ENCODE measurements at places on chromosomes 6 and 20. TPM values are rescaled to one million over a fixed set of nuclear protein-coding genes. Genes with fewer than 3 reads are reported as not detected.

The HLA-DOA gene
- total RNA-seq: 4.3 TPM

The R3HDML gene
- total RNA-seq: not detected

The NHSL1 gene
- total RNA-seq: 0.38 TPM

The BEND6 gene
- total RNA-seq: not detected

The CLPSL2 gene
- total RNA-seq: not detected

The B3GALT4 gene
- 24.1 TPM for total RNA-seq

The PRPH2 gene
- 0.16 TPM for total RNA-seq

The CLIC5 gene
- 0.52 TPM for total RNA-seq

The CRISP2 gene
- not detected for total RNA-seq

The L3MBTL3 gene
- 24.1 TPM for total RNA-seq

The SLC44A4 gene
- total RNA-seq: 0.48 TPM

The NFATC2 gene
- 195 TPM for total RNA-seq

The PRL gene
- not detected for total RNA-seq

The C20orf204 gene
- 4.3 TPM for total RNA-seq

The SLC16A10 gene
- total RNA-seq: 0.18 TPM

The FUT9 gene
- total RNA-seq: not detected

The MRPS10 gene
- total RNA-seq: 22.6 TPM

The MAP3K7 gene
- 17.5 TPM for total RNA-seq

The C6orf47 gene
- 29.9 TPM for total RNA-seq

The SRMS gene
- total RNA-seq: 0.23 TPM

The ARFGEF3 gene
- total RNA-seq: 0.05 TPM

The NRN1 gene
- total RNA-seq: not detected

The NKAIN4 gene
- not detected for total RNA-seq

The NKX2-2 gene
- total RNA-seq: not detected

The IMPG1 gene
- not detected for total RNA-seq
